Activated CD4-positive, CD25-positive, alpha-beta regulatory T cell treated with anti-CD3 and anti-CD28 coated beads, Interleukin-2, amount 50 U/mL, for 72 hours (primary cell): ENCODE measurements at places on chromosomes 5 and 9.

- no peak for DNase-seq
Measured at GRCh38 chr9:2800394-2801179, 43.3 kb downstream of the PUM3 start.

GRCh38 chr9:120668399-120668798, 45.9 kb downstream of the MEGF9 start:
- DNase-seq = no peak

DNA sequence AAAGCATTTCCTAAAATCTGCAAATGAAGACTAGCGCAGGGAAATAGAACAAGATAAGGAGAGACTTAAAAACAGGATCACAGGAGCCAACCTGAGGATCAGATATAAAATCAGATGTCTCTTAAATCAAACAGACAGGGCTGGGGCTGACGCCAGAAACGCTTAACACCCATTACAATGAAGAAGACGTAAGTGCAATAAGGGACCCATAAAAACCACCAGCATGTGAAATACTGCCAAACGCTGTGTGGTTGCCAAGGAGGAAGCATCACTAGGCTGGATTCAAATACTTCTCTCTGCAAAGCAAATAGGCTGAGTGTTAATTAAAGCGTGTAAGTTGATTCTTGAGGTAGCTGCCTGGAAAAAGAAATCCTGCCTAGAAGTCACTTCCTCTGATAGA, 74.4 kb upstream of the ATP10B start:
- DNase-seq = no peak

- no peak for DNase-seq
Measured at GRCh38 chr5:66877843-66878242, 281.6 kb downstream of the MAST4 start.

DNA sequence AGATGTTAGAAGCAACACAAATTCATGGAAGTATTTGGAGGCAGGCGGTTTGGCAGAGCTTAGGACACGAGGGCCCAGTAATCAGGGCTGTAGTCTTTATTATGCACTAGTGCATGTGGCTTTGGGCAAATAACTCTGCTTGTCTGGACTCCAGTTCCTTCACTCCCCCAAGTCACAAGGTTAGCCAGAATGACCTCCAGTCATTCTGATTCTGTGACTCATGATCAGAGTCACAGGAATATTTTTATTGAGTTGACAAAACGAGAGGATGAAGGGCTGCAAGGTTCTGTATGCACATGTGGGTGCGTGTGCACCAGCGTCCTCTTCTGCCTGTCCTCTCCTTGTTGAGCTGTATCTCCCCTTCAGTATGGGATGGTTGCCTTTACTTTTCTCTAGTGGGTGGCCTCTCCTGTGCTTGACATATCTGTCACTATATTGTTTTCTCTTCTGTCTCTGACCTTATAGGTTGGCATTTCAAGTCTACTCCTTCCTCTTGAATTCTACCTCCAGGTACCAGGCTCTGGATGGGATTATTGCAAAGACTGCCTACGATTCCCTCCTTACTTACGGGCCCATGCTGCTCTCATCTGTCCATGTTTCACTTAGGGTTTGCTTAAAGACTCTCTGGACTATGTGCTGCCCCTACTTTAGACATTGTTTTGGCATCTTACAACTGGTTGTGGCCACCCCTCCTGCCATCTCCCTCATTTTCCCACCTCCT, 94.6 kb downstream of the KDM4C start:
- no peak for DNase-seq

DNA sequence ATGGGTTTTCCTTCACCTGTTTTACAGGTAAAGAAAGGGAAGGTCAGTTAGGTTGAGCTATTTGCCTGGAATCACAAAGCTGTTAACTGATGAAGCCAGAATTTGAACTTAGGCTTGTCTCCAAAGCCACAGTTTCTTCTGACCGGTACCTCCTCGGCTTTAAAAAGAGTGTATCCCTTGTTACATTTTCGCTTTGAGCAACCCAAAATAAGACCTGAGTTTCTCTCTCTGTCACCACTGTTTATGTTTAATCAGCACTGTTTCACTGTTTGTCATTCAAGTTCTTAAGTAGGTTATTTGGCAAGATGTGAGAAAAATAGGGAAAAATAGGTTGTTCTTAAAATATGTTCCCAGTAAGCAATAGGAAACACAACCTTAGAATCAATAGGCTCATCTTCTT, 84.6 kb downstream of the VCAN start:
- DNase-seq = no peak

DNA sequence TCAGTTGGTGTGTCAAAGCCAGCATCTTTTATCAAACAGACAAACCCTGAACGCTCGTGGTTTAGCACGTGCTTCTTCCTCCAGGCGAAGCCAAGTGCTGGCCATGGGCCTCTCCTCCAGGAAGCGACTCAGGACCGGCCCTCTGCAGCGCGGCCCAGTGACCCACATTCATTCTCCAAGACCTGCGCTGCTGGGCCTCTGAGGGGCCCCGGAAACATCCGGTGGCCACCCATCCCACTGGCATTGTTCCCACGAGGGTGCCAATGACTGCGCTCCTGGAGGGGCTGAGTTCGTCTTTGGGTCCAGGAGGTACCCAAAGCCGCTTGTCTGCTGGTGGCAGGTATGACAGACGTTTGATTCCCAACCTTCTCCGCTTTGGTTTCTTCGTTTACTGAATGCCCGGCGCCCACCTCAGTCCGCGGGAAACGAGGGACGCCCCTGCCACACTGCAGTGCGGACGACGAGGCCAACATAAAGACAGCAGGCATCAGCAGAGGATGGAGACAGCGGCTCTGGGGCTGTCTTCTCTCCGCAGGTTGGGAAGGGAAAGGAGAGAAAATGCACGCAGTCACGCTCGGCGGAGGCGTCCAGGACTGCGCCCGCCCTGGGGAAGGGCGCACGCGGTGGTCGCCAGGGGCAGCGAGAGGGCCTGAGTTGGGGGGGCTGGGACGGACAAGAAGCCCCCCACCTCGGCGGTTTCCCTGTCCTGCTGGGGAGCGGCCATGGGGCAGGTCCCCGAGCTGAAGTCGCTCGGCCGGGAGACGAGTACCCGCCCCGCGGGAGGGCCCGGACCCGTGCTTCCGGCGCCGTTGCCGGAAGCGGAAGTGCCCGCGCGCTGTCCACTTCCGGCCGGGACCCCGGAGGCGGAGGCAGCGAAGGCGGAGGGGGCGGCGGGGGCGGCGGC, at the start of gene EXOC3:
EXOC3 (plus strand) TSS at position 842 of the 904 bp plus-strand sequence. CDS start 3,030 bp downstream, outside the sequence.
- DNase-seq = peak; percentile 80

DNA sequence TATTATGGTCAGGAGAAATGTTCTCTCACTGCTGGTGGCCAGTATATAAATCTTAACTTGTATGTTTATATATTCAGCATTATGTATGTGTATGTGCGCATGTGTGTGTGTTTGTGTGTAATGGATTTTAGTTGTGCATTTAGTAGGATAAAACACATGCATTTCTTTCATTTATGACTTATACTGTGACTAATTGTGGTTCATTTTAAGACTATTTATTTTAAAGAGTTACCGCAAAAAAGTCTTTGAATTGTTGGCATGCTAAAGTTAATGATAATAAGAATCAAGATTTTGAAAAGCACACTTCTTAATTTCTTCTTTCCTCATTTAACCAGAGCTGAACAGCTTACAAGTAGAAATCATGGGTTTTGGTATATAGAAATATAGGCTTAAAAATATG, 60.9 kb downstream of the RAI14 start:
- DNase-seq = no peak

GRCh38 chr5:38776149-38776896, 69.5 kb upstream of the OSMR start:
- no peak for DNase-seq

GRCh38 chr9:80644044-80644443, 1045.3 kb downstream of the TLE1 start:
- no peak for DNase-seq

DNA sequence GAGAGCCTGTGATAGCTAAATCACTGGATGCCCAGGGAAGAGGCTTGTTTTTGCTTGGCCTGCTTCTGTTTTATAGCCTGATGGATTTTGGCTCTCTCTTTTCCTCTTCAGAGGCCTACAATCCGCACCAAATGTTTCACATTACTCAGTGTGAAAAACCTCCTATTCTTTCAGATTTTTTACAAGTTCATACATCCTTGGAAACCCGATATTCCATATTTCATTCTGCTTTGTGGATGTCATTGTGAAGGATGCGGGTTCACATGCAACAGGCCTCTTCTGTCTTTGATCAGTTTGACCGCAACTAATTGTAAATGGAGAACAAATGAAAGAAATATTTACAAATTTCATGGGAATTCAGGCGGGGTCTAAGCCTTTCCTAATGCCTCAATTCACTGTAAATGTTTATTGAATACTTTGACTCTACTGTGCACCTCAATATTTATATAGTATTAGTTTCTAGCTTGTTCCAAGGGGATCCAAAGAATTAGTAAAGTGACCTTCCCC, 269.9 kb downstream of the DMRT2 start:
- no peak for DNase-seq

DNA sequence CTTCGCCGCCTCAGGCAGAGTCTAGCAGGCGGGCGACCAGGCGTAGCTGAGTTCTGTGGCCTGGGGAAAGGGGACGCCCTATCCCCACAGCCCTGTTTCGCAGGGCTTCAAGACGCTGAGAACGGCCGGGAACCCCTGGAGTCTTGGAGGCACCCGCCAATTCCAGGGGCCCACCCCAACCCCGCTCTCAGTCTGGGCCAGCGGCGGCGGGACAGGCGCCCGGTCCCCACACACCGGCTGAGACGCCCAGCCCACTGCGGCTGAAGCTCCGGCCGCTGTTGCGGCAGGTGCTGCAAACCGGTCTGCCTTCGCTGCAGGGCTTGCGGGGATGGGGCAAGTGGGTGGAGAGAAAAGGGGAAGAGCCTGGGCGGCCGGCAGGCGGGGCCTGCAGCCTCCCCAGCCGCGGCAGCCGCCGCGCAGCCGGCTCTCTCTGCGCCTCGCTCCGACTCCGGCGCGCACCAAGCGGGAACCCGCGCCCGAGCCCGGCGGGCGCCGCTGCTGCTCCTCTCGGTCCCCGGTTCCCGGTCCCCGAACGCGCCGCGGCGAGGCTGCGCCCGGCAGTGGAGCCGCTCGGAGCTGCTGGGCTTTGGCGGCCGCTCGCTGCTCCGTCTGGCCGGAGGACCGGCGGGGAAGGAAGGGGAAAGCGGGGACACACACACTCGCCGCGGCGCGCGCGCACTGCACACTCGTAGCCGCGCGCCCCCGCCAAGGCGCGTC, at the start of gene PIP5K1B:
PIP5K1B (plus strand) TSS at position 427 of the 717 bp plus-strand sequence. CDS start 117,375 bp downstream, outside the sequence.
- peak; percentile 42 for DNase-seq

- DNase-seq = peak; percentile 74
Measured at GRCh38 chr9:112174222-112174964, 704 bp downstream of the SUSD1 start.

GRCh38 chr5:56288873-56289601, 55.9 kb upstream of the ANKRD55 start:
- no peak for DNase-seq

DNA sequence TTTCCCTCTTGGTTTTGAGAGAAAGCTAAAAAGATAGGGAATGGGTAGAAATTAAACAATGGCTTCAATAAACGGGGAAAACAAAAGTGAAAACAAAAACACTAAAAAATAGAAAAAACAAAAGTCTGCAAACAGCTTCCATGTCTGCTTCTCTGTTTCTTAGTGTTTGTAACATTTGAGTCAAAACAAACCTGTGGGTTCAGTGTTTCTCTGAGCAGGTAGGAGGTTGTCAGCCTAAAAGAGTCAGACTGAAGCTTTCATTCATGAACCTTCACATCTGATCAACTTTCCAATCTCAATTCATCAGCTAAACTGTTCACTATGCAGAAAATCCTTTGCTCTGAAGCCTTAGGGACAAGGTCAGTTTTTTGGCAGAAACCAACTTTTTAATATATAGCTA, 102.5 kb upstream of the ADAMTS16 start:
- no peak for DNase-seq

GRCh38 chr5:91359962-91360609, 23.0 kb downstream of the ARRDC3 start:
- no peak for DNase-seq

- no peak for DNase-seq
Measured at GRCh38 chr5:84752780-84753179, 368.1 kb upstream of the EDIL3 start.

GRCh38 chr9:37342895-37343294, 79.6 kb upstream of the GRHPR start:
- DNase-seq = no peak

- no peak for DNase-seq
Measured at GRCh38 chr9:110443146-110443865, 105.6 kb upstream of the TXNDC8 start.

- DNase-seq = no peak
Measured at GRCh38 chr5:11305245-11305644, 544.2 kb upstream of the DAP start.

GRCh38 chr9:14350349-14350728, 36.4 kb upstream of the NFIB start:
- no peak for DNase-seq

- DNase-seq = no peak
Measured at GRCh38 chr5:68450245-68450852, 234.8 kb downstream of the PIK3R1 start.

DNA sequence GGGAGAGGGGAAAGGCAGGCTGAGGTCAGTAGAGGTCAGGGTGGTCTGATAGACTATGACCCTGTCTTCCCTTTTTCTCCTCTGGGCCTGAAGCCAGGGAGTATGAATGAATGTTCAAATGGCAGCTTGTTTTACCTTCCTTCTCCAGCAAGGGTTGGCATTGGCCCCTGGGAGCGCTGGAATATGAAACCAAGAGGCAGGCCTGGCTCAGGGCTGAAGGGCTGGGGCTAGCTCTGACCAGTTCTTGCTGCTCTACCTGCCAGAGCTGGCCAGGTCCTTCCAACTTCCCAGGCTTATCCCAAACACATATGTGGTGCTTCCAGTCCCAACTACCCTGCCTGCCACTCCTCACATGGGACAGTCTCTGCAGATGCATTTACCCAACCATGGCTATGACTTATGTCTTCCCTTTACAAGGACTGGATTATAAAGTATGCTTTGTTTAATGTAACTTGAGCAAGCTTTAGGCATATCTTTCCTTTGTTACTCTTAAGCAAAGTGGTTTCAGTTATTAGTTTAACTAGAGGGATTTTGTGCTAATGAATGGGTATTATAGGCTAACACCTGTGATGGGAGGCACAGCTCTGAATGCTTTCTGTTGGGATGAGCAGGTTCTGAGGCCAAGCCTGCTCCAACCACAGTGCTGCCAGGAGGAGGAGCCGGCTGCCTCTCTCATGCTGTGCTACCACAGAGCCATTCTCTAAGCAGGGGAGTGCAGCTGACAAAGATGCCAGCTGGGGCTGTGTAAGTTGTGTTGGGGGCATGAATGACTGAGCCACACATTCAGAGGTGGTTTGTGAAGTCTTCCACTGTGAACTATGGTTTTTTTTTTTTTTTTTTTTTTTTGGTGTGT, 6.1 kb downstream of the CCNI2 start:
- no peak for DNase-seq

DNA sequence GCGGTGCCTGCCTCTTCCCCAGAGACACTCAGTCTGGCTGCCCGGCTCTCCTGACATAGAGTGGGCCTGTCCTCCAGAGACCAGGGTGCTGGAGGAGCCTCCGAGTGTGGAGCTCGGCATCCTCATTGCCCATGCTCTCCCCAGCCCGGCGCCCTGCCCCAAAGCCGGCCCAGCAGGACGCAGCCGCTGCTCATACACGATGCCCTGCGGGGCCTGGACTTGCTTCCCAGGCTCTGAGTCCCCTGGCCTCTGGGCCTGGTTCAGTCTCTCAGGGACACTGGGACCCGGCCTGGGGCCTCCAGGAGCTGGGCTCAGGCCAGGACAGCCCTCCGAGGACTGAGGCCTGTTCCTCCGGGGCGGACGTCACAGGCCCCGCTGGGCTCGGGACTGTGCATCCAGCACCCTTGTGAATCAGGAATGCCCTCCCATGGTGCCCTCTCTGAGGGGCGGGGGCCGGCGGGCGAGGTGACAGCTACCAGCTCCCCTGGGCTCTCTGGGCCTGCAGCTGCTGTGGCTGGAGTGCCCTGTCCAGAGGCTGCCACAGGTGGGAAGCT, 23.2 kb downstream of the TPPP start:
- DNase-seq = no peak

- no peak for DNase-seq
Measured at GRCh38 chr9:16705111-16705604, 165.3 kb downstream of the BNC2 start.
